ENCODE measurements at places on chromosomes 3 and 15. TPM values are rescaled to one million over a fixed set of nuclear protein-coding genes. Genes with fewer than 3 reads are reported as not detected.

GRCh38 chr3:194772241-194773000 lies 86.7 kb downstream of the FAM43A start:
- H3K27ac ChIP-seq, result no peak overlapping the region
- H3K36me3 ChIP-seq, result no peaks in the 10 kb centered on the region
- peaks cover 25% of the 10 kb centered on the region for H3K4me1 ChIP-seq

DNA sequence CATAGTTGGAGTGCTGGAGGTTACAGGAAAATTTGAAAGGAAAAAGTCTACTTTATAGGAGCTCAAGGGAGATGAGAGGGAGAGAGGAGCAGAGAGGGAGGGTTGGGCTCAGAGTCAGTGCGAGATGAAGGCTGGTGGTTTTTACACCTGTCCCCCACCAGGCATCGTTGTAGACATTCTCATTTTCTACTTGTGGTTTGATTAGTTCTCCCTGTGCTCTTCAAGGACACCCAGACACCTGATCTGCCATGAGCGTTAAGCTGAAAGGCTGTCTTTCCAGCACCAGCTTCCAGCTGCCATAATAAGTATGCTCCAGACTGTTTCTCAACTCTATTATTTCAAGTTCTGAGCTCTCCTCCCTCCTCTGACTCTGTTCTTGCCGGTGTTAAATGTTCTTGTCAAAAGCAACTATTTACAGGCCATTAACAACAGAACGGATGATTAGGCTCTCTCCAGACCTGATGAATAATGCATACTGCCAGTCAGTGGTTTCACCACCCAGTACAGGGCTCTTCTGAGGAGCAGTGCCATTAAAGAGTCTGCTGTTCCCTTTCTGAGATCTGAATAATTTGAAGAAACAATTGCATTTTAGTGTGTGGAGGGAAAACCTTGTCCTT lies 514.6 kb upstream of the MCTP2 start:
- no peak for DNase-seq
- H3K27ac ChIP-seq, result no peak overlapping the region
- no peaks in the 10 kb centered on the region for H3K4me1 ChIP-seq
- no peaks in the 10 kb centered on the region for H3K36me3 ChIP-seq

GRCh38 chr3:152538518-152538917 lies 269.8 kb downstream of the MBNL1 start:
- H3K27me3 ChIP-seq, result no peaks in the 10 kb centered on the region
- no peak overlapping the region for H3K4me3 ChIP-seq
- H3K27ac ChIP-seq, result no peak overlapping the region

- peak overlapping the region; percentile 86 for H3K27ac ChIP-seq
- H3K27me3 ChIP-seq, result no peaks in the 10 kb centered on the region
- peaks cover 73% of the 10 kb centered on the region for H3K4me1 ChIP-seq
- no peak for DNase-seq
- no peak overlapping the region for H3K4me3 ChIP-seq
Measured at GRCh38 chr3:188272481-188273372, 118.8 kb downstream of the LPP start.

Gene PLCB2
- 11.7 TPM for total RNA-seq

DNA sequence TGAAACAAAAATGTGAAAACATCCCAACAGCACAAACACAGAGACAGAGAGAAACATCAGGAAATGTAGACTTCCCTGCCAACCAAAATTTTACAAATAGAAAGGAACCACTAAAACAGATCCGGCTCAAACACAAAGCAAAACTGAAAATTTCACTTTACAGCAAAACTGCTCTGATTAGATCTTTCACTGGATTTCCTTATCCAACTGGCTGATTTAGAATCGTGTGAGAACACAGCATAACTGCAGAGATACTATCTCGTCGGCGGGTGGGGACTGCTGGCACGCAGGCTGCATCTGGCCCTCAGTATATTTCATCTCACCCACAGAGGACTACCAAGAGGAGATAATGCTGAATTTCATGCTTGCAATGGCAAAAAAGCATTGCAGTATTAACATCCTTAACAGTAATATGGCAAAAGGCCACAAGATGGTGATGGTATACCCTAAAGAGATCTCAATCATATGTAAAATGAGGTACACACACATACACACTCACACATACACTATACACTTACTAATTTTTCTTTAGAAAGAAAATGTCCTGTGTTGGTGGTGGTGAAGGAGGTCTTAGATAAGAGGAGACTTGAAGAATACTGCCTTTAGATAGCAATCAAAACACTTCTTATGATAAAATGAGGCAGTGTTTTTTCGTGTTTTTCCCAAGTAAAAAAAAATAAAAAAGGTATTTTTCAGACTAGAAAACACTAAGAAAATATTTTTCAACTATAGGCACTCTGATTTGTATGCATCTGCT lies 10.6 kb upstream of the LEO1 start:
- H3K36me3 ChIP-seq, result no peaks in the 10 kb centered on the region
- H3K4me3 ChIP-seq, result no peak overlapping the region
- H3K27ac ChIP-seq, result peak overlapping the region; percentile 70
- peaks cover 20% of the 10 kb centered on the region for H3K4me1 ChIP-seq
- no peaks in the 10 kb centered on the region for H3K27me3 ChIP-seq

- no peak overlapping the region for H3K4me3 ChIP-seq
- H3K36me3 ChIP-seq, result no peaks in the 10 kb centered on the region
- no peaks in the 10 kb centered on the region for H3K27me3 ChIP-seq
- H3K27ac ChIP-seq, result no peak overlapping the region
- no peak for DNase-seq
- H3K4me1 ChIP-seq, result no peaks in the 10 kb centered on the region
Measured at GRCh38 chr3:104885214-104885814, 481.4 kb upstream of the ALCAM start.

DNA sequence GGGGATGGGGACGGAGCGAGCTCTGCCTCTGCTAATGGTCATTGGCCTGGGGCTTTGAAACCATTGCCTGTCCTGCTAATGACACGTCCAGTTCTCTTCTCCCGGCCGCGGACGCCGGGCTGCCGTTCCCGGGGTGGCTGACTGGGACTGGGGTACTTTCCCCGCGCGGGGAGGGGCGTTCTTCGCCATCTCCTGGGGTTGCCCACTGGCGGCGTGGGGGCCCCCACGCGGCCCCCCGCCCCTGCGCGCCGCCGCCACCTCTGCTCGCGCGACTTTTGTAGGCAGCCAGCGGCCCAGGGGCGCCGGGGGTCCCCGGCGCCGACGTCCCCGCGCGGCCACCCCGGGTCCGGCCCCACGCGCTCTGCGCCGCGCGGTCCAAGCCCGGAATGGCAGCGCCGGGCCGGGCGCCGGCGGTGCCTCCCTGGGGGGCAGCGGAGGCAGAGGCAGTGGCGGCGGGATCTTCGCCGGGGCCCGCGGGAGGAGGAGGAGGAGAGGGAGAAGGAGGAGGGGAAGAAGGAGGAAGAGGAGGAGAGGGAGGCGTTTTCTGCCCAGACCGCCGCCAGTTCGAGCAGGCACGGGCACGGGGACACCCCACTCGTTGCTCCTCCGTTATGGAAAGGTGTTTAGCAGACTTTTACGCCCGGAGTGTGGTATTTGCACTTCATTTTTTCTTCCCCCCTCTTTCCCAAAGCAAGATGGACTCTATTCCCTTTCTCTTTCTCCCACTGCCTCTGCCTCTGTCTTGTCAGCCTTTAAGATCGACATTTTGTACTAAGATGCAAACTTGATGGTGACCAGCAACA lies 2.3 kb downstream of the BBX start:
- H3K4me1 ChIP-seq, result peaks cover 23% of the 10 kb centered on the region
- H3K36me3 ChIP-seq, result no peaks in the 10 kb centered on the region
- no peaks in the 10 kb centered on the region for H3K27me3 ChIP-seq
- H3K4me3 ChIP-seq, result peak overlapping the region; percentile 93
- DNase-seq, result peak; percentile 50
- H3K27ac ChIP-seq, result peak overlapping the region; percentile 92

Gene B3GALNT1
- 26.1 TPM for total RNA-seq

GRCh38 chr15:74040109-74040850 lies 42.1 kb downstream of the GOLGA6A start:
- H3K4me3 ChIP-seq, result no peak overlapping the region
- no peaks in the 10 kb centered on the region for H3K27me3 ChIP-seq
- no peak for DNase-seq
- peaks cover 18% of the 10 kb centered on the region for H3K36me3 ChIP-seq
- peaks cover 21% of the 10 kb centered on the region for H3K4me1 ChIP-seq

All from stomach (tissue), 19 donors.